Hematopoietic multipotent progenitor cell (in vitro differentiated cells): ENCODE measurements at places on chromosomes 4 and X.

DNA sequence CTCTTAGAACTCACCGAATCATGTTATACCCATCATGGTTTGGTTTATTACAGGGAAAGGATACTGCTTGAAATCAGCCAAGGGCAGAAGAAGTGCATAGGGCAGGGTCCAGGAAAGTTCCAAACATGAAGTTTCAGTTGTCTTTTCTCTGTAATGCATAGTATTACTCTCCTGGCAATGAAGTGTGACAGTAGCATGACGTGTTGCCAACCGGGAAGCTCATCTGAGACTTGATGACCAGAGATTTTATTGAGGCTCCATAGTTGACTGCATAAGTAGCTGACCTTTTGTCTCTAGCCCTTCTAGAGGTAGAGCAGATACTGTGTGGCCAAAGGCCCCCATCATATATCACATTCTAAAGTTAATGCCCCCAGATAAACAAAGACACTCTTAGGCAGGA, 72.1 kb downstream of the BEND4 start:
- no peak for DNase-seq

DNA sequence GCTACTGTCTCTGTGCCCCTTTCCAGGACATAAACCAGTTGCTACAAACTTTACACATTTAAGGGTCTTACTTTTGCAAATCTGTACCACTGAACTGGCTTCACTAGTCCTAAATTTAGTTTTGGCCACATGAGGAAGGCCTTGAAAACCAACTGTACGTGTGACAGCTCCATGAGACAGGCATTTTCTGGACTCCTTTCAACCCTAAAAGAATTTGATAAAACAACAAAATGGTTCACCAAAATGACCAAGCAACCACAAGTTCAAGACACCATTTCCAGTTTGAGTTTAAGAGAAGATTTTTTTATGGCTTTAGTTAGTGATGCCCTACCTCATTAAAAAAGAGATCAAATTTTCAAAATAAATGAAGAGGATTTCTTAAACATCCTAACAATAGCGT, 246.4 kb downstream of the ZNF674 start:
- DNase-seq = no peak

DNA sequence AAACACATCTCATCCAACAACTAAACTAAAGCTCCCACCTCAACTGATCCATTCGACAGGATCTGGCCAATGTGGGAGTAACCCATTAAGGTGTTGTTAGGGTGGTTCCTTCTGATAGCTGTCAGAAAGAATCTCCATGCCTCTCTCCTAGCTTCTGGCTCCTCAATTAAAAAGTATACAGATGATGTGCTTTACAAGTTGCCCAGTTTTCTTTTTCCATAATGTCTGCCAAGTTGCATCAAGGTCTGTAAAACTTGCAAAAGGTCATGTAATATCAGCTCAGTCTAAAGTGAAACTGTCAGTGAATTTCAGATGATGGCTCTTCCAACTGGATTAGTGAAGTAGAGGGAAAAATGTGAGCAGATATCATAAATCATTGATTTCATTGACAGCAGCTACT, 191.8 kb downstream of the RAB28 start:
- DNase-seq = no peak

DNA sequence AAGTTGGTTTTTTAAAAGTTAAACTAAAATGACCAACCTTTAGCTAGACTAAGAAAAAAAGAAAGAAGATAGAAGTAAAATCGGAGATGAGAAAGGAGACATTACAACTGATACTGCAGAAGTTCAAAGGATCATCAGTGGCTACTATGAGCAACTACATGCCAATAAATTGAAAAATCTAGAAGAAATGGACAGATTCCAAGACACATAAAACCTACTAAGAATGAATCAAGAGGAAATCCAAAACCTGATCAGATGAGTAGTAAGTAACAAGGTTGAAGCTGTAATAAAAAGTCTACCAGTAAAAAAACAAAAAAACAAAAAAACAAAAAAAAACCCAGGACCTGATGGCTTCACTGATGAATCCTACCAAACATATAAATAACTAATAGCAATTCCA, 16.1 kb downstream of the IQCM start:
- no peak for DNase-seq

- DNase-seq = no peak
These were observed 2.0 kb downstream of the ELK1 start for GRCh38 chrX:47648376-47648775.

DNA sequence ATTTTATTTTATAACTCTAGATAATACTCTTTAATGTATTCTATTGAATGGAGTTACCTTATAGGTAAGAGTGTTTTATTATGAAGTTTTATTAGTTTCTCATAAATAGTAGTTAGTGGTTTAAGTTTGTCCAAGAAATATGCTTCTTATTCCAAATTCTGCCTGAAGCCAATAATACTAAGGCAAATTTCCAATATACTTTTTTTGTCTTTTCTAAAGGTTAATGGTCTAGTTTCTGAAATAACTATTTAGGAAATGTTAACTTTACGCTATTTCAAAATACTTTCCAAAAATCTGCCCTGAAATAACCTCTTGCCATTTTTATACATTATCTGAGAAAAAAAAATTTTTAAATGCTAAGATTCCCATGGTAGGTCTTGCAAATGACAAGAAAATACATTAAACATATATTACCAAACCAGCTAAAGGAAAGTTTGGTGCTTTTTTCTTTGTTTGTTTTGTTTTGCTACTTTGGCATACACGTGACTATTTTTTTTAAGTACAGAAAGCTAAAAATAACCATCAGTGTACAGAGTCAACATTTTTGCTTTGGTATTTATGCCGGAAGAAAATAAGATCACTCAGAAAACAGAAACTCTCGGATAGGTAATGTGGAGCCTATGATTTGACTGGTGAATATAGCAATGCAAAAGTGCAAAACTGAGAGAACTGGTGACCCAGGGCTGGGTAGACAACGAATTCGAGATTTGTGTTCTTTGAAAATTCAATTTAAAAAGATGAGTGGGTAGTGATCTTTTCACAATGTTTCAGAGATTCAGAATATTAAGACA, 29.8 kb downstream of the PCDH18 start:
- DNase-seq = no peak

- no peak for DNase-seq
These were observed 4.5 kb downstream of the DDX3X start for GRCh38 chrX:41338436-41338835.

- no peak for DNase-seq
These were observed 47.6 kb downstream of the GRK4 start for GRCh38 chr4:3010998-3011397.

GRCh38 chrX:16643176-16643575, 6.8 kb upstream of the S100G start:
- no peak for DNase-seq

DNA sequence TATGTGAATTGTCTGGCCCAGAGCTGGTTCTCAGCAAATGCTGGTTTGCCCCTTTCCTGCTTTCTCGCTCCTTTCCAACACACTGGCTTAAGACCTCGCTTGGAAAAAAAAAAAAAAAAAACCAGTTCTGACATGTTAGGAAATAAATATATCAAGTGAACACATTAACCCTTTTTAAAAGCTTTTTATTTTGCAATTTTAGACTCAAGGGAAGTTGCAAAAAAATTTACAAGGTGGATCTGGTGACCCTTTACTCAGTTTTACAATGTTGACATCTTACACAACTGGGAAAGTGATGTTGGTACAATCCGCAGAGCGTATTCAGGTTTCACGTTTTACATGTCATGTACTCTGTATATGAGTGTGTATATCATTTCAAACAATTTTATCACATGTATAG, 100.1 kb downstream of the RTL5 start:
- no peak for DNase-seq

DNA sequence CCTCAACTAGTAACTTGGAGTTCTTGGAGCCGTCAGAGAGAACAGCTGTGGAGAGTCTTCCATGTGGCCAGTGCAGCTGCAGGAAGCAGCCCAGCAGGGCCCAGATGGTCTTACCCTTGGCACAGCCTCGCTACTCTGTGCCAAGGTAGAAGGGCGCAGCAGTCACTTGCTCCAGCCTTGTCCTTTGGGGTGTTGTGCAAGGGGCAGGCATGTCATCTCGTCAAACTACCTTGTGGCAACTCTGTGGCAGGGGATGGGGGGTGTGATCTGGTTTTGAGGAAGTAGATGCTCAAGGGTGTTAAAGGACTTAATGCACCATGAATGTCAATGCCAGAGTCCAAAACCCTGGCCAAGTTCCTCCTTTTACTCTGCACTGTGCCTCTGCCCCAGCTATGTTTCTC, 34.2 kb upstream of the TBC1D14 start:
- peak; percentile 97 for DNase-seq

- DNase-seq = no peak
These were observed 346.4 kb downstream of the PTTG2 start for GRCh38 chr4:38306482-38307071.

- DNase-seq = no peak
These were observed 956.5 kb downstream of the FAT4 start for GRCh38 chr4:126271292-126271691.

DNA sequence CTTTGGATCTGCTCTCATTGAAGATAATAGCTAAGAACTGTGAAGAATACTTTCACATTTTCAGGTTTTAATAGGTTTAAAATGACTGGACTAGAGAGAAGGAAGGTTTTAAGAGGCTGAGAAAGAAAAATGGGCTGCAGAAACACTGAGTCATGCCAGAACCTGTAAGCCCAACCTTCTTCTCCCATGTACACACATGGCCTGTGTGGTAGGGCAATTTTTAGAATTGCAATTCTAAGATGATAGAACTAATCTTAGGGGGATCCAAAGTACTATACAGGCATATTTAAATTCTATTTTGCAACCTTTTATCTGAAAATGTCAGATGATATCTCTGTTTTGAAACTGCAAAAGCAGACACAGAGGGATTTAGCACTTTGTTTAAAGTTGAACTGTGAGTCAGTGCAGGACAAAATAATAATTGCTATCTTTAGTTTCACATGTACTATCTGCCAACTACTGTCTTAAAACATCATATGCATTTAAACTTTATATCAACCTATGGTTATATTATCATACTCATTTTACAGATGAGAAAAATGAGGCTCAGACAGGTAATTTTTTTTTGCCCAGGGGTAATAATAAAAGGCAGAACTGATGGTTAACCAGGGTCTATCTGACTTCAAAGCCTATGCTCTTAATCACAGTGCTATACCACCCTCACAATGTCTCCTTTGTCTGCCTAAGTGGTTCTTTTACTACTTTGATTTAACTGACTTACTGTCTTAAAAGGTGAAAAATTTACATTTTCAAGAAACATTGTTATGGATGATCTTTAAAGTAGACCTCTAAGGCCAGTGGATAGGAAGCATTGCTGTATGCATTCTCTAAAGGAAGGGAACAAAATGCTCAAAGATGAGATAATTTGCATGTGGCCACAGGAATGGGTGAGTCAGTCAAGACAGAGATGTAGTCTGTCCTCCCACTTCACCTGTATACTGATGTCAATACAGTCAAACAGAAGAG, 4.3 kb downstream of the TMPRSS11E start:
- no peak for DNase-seq

- DNase-seq = no peak
These were observed 35.1 kb downstream of the PRKX start for GRCh38 chrX:3678328-3678727.

- DNase-seq = no peak
These were observed 11.3 kb upstream of the DOCK11 start for GRCh38 chrX:118484216-118484903.

DNA sequence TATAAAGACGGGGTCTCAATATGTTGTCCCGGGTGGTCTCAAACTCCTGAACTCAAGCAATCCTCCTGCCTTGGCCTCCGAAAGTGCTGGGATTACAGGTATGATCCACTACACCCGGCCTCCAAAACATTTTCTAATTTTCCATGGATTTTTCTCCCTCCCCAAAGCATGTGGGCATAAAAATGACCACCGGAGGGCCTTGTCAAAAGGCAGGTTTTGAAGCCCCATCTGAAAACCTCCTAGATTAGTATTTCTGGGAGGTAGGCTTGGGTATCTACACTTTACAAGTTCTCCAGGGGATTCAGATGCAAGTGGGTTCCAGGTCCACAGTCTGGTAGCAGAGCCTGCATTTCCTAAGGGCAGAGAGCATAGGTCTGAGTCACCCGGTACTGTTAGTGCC, 1.4 kb upstream of the GPR173 start:
- DNase-seq = no peak

DNA sequence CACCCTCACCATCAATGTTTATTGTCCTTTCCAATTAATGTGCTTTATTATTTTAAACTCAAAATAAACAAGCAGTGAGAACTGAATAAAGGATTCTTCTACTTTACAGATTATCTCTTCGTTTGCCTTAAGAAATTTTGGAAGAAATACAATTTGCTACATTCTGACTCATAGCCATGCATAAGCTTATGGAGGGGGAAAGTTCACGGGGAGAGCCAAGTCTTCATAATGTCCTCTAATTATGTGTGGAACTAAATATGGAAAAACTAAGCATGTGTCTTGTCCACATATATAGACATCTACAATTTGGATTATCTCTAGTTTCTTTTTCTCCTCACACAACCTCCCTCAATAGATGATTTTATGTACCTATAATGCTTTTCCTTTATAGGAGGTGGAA, 17.5 kb downstream of the CXCL13 start:
- DNase-seq = no peak

DNA sequence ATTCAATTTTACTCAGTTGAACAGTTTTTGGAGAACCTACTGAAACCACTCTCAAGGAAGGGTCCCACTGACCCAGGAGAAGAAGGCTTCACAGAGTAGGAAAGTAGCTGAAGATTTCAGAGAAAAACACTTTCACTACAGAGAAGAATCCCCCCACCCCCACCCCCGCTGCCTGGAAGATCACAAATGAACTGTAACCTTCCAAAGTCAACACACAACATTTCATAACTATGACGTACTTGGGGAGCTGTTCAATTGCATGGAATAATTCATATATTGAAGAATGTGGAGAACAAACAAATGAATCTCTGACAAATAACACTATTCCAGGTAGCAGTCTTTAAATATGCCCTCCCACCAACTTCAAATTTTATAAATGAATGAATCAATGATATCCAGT, 86.1 kb upstream of the STS start:
- DNase-seq = no peak

DNA sequence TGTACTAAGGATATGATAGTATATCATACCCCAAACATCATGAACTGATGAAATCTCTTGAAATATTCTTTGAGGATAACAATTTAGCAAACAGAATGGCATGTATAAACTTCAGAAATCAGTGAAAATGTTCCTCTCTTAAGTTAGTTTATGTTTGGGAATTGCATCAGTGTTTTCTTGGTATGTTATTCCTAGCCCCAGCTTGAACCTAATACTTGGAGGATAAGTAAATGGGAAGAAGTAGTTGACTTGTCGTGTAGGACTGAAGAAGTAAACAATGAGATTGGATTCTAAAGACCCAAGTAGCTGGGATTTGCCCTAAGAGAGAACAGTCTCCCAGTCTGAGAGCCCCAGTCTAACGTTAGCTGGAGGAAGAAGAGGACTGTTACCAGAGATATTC, 355.7 kb downstream of the GALNTL6 start:
- no peak for DNase-seq

GRCh38 chr4:81746773-81747172, 275.1 kb upstream of the RASGEF1B start:
- DNase-seq = no peak

GRCh38 chr4:185317880-185318279, 77.8 kb downstream of the LRP2BP start:
- no peak for DNase-seq

GRCh38 chr4:173919861-173920260, 363.6 kb downstream of the FBXO8 start:
- DNase-seq = no peak
